ENCODE measurements at places on chromosomes 7 and 10. TPM values are rescaled to one million over a fixed set of nuclear protein-coding genes. Genes with fewer than 3 reads are reported as not detected.

The VPS50 gene
- 43.7 TPM for total RNA-seq

The NKX6-2 gene
- not detected for total RNA-seq

The SLC13A4 gene
- total RNA-seq: 0.50 TPM

The CREB5 gene
- 3.1 TPM for total RNA-seq

The LRRN3 gene
- 1.8 TPM for total RNA-seq

The AP3M1 gene
- 28.4 TPM for total RNA-seq

The NACAD gene
- total RNA-seq: 1.3 TPM

The MYL10 gene
- total RNA-seq: not detected

The PTPRN2 gene
- 0.77 TPM for total RNA-seq

The LIPM gene
- total RNA-seq: not detected

The LDB3 gene
- total RNA-seq: under 0.01 TPM

The ARMC3 gene
- total RNA-seq: not detected

The AKR1D1 gene
- not detected for total RNA-seq

Measured in fibroblast of lung (primary cell).